ENCODE measurements at places on chromosomes 6 and 20.

- DNase-seq, result no peak
These were observed 246.8 kb upstream of the SGK1 start for GRCh38 chr6:134564705-134565104.

GRCh38 chr6:89290401-89291155 is 24.5 kb downstream of the GABRR2 start:
- DNase-seq, result no peak

GRCh38 chr6:117487821-117488220 is 5.3 kb downstream of the DCBLD1 start:
- no peak for DNase-seq

DNA sequence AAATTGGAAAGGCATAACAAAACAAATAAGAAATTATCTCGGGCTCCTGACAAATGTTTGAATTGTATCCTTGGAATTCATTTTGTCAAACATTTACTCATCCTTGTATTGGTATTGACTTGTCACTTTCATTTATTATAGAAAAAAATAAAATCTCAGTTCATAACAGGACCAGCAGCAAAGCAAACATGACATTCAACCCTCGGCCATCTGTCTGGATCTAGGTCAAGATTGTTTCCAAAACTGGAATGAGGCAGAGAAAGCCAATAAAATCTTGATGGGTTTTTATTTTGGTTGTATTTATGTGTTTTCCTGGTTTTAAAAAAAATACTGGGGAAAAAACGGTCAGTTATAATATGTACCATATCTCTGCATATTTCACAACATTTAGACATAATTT is 42.9 kb upstream of the FABP7 start:
- DNase-seq, result peak; percentile 43

- no peak for DNase-seq
These were observed 20.5 kb downstream of the LAMA4 start for GRCh38 chr6:112233847-112234246.

DNA sequence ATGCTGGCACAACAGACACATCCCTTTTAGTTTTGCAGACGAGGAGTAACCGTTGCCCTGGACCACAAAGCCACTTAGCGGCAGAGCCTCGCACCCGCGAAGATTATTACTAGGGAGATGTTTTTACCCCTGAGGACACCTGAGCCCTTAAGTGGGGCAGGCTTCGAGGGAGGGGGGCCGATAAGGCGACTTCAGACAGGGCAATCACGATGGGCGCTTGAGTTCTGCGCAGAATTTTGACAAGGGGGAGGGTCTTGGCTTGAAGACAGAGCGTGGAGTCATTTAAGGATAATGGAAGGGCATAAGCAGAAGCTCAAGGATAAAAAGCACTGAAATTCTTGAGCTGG is 650 bp upstream of the TTK start:
- peak; percentile 63 for DNase-seq

- DNase-seq, result no peak
These were observed 4.9 kb downstream of the TRIB3 start for GRCh38 chr20:385448-385847.

- no peak for DNase-seq
These were observed 563.3 kb upstream of the MAP3K7 start for GRCh38 chr6:91149956-91150705.

DNA sequence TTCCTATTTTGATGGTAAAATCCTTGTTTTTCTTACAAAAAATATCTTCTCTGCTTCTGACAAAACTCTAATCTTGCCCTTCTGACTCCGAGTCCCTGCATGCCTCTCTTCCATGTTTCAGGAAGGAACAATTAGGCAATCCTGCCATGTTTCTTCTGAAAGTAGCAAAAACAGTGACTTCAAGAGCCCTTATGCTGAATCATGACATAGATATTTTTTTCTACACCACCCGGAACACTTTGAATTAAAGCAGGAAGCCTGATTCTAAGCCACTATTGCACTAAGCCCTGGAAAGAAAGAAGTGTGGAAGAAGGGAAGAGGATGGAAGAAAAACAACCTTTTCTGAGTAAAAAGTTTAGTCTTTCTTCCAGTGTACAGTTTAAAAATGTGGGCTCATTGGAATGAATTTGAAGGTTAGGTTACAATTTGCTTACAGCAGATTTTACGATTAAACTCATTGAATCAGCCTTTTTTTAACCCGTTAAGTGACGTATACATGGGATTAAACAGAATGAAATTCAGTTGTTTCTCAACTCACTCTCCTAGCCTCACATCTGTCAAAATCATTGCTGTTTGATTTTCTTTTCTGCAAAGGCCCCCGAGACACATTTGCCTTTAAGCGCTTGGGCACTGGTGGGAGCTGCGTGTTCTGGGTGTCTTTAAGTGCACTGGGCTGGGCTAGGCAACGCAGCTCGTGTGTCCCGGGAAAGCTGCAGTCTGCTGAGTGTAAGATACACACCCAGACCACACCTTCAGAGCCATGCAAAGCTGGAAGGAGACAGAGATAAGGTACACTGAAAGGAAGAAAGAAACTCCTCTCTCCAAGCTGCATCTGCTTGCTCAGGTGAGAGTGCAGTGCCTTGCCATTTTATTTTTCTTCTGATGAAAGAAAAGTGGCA is 159.4 kb upstream of the CITED2 start:
- no peak for DNase-seq

DNA sequence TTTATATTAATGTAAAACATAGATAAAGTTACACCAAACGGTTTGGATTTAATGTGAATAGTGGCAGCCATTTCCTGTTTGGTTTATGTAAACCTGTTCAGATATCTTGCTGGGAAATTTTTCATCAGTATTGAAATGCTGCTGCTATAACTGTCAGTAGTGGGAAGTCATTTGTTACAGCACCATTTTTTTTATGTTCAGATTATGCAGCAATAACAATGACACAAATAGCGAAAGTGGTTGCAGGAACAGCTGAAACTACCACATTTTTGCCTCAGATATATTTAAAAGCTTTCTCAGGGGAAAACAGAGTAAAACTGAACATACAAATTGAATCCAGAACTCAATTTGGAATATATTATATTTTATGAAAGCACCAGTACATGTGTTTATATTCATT is 128.8 kb upstream of the SIM1 start:
- DNase-seq, result no peak

DNA sequence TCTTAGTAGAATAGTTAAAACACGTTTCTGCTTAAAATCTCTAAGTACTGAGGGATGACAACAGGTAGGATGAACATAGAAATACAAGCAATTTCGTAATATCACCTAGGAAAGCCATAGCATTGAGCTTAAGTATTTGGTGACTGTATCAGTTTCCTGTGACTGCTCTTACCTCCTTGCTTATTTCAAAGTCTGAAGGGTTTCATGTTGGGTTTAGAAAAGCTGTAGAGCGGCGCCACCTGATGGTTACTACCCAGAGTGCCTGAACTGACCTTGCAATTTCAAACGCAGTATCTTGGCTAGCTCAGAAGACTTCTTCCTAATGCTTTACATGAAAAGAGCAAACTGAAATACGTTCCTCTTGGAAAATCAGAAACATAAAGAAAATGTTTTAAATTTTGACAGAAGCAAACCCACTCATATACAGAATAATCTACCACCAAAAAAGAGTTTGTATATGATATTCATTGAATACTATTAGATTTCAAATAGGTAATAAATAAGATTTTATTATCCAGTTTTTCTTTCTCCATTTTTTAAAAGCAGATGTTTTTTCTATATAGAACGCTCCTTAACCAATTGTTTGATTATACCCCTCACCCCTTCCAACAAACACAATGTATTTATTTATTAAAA is 82.3 kb upstream of the RIPOR2 start:
- DNase-seq, result peak; percentile 57

DNA sequence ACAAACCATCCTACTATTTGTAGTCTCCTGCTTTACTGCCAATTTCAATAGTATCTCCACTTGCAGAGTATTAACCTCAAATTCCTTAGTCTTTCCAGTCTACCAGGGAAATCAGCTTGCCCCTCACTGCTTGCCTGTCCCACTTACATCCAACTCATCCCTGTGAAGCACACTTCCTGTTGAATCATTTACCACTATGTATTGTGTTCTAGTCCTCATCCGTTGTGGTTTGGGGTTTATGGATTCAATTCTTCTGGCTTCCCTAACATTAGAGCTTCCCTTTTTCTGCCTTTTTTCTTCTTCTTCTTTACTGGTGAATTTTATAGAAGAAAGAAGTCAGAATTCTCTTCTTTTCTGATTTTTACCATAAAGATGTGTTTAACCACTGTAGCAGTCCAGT is 5.1 kb upstream of the TXLNB start:
- no peak for DNase-seq

DNA sequence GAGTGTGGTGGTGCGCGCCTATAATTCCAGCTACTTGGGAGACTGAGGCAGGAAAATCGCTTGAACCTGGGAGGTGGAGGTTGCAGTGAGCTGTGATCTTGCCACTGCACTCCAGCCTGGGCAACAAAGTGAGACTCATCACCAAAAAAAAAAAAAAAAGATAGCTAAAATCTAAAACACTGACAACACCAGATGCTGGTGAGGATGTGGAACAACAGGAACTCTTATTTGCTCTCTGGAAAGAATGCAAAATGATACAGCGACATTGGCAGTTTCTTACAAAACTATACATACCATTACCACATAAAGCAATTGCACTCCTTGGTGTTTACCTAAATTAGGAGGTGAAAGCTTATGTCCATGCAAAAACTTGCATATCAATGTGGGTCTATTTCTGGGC is 63.5 kb upstream of the SMIM29 start:
- DNase-seq, result no peak

GRCh38 chr20:11880680-11881079 is 37.0 kb upstream of the BTBD3 start:
- DNase-seq, result no peak

DNA sequence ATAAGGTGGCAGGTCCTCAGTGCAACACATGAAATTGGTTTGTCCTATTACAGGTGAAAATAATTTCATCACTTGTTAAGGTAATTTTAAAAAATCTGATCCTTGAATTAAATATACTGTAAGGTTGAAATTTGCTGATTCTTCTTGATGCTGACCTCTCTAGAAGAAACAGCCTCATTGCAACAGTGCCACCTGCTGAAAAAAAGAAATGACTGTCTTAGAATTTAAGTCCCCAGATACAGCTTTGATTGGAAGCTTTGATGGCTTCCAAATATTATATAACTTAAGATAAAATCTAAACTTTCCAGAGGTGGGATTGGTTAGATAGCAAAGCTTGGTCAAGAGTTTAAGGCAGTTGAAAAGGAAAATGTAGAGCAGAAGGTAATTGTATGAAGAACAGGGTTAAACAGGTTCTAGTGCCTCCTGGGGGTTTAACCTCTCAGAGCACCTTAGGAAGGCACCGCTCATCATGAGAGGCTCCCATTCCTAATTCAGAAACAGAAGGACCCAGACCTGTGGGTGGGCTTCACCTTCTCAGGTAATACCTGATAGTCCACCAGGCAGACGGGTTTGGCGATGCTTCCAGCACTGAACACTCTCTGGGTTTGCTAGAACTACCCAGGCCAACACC is 401.0 kb downstream of the PAX1 start:
- no peak for DNase-seq

DNA sequence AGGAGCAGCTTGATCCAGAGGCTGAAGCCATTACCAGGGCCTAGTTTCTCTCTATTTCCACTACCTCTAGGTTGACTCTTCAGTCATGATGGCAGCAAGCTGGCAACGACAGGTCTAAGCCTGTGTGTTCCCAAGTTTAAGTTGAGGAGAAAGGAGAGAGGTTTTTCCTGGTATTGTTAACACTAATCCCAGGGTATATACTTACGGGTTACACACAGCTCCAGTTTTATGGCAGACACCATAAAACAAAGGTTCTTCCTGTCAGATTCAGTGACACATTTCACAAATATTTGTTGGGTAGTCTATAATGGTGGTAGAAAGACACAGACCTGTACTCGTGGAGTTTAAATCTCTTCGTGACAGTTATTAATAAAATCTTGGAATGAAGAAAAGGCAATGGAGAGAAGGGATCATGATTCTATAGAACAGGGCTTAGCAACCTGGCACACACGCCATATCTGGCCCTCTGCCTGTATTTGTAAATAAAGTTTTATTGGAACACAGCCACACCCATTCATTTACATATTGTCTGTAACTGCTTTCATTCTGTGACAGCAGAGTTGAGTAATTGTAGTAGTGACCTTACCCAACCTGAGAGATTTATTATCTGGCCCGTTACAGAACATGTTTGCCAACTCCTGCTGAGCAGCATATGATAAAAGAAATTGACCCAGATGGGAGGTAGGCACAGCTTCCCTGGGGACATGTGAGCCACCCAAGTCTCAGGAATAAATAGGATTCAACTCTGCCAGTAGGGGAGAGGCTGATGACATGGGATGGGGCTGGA is 323.3 kb downstream of the CDH4 start:
- no peak for DNase-seq

- DNase-seq, result no peak
These were observed 1.3 kb downstream of the DSTN start for GRCh38 chr20:17571153-17571527.

DNA sequence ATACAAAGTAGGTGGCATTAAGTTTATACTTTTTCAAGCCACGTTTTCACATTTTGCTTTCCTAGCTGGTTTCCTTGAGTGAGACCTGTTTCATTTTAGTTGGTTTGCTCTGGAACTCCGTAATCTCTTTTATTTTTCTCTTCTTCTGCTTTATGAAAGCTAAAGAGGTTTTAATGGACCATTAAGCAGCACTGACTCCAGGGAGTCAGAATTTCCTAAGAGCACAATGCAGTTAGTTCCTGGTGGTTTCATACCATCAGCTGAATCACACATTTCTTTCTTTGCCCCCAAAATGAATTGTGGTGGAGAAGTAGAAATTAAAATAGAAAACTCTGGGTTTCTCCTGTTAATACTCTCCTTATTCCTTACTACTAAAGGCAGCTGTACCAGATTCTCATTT is 3.4 kb downstream of the OPN5 start:
- DNase-seq, result no peak

GRCh38 chr6:151002057-151002450 is 136.6 kb downstream of the MTHFD1L start:
- DNase-seq, result no peak

- no peak for DNase-seq
These were observed 357.5 kb downstream of the ZFAND3 start for GRCh38 chr6:38176797-38177751.

GRCh38 chr6:20838113-20838512 is 303.9 kb downstream of the CDKAL1 start:
- DNase-seq, result no peak

DNA sequence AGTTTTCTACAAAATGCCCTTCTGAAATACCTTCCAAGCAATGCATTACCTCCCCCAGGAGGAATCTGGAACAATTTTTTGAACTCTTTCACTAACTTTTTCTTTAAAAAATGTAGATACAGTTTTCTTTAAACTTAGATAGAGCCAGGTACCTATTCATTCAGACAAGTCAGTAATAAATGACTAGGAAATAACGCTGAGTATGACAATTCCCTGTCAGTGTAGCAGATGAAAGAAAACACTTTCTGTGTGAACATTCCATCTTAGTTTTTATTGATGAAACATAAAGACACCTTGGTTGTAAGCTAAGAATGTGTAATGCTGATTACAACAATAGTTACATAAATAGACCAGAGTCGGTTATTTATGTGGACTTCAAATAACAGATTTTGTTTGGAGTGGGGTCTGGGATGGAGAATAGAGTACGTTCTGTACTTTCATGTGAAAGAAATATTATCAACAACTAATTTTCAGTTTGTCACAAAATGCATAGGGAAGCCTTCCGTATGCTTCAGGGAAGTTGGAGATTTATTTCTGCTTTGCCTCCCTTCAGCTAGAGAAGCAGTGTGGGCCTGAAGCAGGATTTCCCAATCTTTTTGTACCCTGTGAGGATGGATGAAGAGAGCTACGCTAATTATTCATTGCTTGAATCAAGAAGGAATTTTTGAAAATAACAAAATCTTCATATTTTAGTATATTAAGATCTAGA is 19.2 kb upstream of the QKI start:
- no peak for DNase-seq
